NCI-H1092 treated with DMSO at 0.1 percent for 48 hours (cell line): ENCODE measurements at places on chromosomes 4 and X.

DNA sequence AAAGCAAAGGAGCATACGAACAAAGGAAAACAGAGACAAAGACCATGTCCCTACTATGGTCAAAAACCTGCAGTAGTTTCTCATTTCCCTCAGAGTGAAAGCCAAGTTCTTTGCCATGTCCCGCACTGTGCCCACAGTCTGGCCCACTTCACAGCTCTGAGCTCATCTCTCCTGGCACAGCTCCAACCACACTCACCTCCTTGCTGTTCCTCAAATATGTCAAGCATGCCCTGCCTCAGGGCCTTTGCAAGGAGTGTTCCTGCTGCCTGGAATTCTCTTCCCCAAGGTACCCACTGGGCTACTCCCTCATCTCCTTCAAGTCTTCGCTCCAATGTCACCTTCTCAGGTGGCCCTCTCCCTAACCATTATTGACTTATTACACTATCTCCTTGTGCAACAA is 72.1 kb downstream of the COX18 start:
- no peak for DNase-seq

DNA sequence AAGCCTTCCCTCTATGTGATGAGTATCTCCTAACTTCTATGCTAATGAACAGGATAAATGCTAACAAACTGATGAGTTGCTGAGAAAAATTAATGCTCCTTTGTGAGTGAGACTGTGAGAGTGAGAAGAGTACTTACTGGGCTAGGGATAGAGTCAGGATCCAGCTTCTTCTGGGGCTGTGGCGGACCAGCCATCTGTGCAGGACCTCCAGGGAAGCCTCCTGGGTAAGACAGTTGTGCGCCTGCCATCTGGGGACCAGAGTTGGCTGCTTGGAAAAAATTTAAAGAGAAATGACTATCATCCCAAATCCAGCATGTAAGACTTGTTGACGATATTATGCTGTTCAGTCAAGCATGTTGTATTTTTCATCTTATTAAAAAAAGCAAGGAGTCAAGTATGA is 21.0 kb downstream of the SEC24D start:
- DNase-seq = no peak

GRCh38 chrX:9905288-9905687 is 61.9 kb upstream of the CLDN34 start:
- no peak for DNase-seq

DNA sequence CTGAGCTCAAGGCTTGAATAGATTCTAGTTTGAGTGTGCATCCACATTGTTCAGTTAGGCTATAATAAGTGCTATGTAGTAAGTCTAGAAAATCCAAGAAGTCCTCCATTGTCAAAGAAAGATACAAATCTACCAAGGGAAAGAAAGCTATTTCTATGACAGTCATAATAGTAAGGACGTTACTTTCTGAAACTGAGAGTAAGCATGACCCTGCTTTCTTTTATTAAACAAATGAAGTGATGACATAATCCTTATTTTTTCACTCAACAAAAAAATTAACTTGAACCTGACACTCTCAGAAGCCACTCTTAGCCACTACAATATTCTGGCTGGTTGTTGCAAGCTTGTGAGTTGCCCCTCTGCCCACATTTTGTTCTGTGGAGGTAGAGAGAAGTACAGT is 33.8 kb upstream of the AMELX start:
- no peak for DNase-seq

DNA sequence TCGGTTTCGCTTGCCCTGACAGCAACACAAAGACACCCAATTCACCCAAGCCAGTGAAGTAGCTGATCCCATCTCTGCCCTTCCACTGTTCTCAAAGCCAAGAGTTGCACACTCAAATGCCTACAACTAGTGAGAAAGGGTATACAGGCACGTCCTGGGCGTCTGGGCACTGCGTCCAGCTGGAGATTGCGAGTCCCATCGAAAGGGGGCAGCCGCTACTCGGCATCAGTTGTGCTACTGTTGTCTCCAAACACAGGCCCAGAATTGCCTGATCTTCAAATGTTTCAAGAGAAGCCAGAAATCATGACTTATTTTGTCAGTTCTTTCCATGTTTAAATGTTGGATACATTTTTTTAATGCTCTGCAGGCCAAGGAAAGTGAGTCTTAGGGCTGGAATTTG is 487.8 kb downstream of the BCOR start:
- DNase-seq = no peak

GRCh38 chr4:93828995-93829819 is 654 bp downstream of the ATOH1 start:
- DNase-seq = no peak

DNA sequence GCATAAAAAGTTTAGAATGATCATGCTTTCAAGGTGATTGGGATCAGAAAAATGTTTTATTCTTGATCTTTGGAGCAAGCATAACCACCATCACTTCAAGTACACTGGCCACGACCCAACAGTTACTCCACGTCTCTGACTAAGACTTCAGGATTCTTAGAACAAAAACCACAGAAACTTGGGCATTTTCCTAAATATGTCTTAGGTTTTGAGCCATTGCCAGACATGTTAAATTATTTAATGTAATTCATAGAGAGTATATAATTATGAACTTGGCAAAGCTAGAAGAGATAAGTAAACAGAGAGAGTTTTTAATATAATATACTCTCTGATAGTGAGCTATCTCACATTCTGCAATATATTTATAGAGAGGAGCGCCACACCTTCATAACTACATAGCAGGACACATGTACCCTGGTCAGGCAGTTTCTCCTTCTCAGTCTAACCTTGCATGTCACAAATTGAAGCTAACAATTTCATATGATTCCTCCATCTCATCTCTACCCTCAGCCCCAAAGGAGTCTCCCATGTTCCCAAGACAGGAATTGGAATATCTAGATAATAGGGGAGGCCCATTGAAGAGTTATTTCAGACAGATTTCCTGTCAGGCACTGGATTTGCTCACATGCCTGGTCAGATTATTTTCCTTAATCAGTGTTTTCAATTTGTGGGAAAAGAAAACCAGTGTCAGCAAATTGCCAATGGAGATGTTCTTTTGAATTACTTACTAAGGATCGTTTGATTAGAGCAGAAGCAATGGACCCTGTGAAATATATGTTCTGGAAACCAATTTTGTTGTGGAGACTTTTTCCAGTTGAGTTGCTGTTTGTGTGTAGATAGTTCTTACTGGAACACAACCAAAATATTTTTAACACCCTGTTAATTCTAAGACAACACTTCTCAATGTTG is 61.7 kb upstream of the GUCY1A1 start:
- no peak for DNase-seq

- DNase-seq = peak; percentile 44
Observed at GRCh38 chrX:69323786-69324720, 158.8 kb upstream of the PJA1 start.

DNA sequence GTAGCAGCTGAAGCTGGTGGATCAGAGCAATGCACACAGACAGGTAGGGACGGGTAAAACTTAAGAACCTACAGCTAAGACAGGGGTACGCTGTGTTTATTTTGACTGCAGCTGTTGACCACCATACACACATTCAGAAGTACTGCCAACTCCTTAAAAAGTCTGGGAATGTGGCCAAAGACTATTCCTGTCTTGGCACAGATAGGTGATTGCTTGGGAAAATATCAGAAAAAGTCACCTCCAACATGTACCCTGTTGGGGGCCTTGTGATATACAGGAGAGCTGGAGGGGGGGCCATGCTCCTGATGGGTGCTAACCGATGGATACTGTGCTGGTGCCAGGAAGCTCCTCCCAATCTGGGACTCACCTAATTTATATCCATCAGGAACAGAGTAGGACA is 121.2 kb downstream of the VCX2 start:
- peak; percentile 89 for DNase-seq

DNA sequence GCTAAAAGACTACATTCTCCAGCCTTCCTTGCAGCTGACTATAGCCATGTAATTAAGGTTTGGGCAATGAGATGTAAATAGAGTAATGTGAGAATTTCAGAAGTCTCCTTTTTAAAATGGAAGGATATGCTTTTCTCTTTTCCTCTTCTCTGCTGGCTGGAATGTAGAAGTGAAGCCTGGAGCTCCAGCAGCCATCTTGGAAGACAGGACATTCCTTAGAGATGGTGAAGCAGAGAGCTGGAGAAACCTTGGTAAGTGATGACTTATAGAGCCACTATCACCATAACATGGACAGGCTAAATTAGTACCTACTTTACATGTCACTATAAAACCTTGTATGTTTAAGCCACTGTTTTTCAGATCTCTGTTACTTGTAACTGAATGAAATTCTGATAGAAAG is 48.0 kb downstream of the RASL11B start:
- DNase-seq = no peak

DNA sequence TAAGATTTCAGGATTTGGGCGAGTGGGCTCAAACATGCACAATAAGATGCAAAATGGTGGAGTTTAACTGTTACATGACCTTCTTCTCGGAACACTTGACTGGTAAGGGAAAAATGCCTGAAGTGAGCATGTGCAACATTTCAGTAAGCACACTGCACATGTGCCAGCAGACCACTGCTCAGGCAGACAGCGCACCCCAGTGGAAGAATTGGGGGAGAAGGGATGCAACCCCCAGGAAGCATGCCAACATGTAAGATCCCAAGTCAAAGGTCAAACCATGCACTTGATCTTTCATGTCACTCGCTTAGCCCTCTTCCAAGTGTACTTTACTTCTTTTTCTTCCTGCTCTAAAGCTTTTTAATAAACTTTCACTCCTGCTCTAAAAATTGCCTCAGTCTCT is 256.3 kb downstream of the CENPC start:
- DNase-seq = peak; percentile 35

GRCh38 chr4:177547985-177548384 is 105.7 kb upstream of the AGA start:
- DNase-seq = no peak

DNA sequence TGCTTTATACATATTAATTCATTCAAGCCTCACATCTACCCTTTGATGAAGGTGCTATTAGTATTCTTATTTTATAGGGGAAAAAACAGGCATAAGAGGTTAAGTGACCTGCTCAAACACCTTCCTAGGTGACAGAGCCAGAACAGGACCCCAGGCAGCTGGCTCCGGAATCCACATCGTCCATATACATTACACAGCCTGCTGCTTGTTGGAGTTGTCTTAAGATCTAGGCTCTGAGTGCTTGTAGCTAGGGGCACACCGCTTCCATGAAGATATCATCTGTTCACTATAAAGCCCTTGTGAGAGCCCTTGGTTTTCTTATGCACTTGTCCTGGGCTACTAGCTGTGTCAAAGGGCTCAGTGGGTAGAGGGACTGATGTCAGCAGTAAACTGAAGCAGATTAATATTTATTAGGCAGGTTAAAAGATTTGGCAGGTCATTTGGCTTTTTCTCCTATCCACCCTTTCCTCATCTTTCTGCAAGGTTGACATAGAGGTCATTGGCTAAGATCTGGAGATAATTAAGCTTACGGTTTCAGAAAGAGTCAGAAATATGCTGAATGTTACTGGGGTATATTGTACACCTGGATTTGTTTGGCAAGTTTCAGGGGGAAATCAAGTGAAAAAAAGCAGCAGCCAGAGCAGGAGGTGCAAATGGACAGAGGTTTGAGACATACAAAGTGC is 195.4 kb downstream of the SOWAHB start:
- DNase-seq = no peak

DNA sequence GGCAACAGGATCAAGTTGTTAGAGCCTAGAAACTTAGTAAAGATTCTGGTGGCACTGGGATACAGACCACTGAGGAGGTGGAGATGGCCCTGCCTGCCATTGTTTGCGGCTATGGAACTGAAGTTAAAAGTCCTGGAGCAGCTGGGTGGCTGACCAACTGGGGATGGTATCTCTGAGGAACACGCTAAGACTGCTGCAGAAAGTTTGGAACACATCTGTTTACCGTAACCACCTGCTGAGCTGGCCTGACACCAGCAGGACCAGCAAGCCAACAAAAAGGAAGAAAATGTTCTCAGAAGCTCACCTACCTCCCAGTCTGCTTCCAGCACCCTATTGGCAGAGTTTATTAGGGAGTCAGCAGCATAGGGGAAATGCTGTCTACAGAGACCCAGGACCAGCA is 17.4 kb upstream of the PACRGL start:
- DNase-seq = peak; percentile 25

DNA sequence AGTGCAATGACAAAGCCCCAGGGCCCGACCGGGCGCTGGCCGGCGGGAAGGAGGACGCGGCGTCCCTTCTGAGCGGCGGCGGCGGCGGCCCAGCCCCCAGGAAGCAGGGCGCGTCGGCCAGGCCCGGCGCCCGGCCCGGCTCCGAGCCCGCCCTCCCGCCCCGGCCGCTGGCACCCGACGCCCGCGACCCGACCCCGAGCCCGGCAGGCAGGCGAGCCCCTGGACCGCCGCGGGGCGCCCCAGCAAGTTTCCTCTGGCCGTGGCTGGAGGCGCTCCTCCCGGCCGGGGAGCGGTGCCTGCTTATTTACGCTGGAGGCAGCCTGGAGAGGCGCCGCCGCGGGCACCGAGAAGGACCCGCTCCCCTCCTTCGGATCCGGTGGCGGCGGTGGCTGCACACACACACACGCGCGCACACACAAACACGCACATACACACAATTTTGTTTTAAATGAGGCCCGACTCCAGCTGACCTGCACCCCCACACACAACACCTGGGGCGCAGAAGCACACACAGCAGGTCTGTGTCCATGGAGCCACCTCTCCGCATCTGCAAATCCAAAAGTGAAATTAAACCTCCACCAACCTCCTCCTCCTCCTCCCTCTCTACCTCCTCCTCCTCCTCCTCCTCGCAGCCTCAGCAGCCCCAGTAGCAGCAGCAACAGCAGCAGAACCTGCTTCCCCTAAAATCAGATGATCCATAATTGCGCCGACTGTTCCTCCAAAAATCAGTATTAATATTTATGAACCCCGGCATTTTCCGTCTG is 669 bp downstream of the IRF2 start:
- peak; percentile 52 for DNase-seq

- DNase-seq = peak; percentile 25
Observed at GRCh38 chrX:150683536-150684146, 9.6 kb upstream of the MTMR1 start.

- peak; percentile 0 for DNase-seq
Observed at GRCh38 chrX:43448688-43449087, 207.4 kb upstream of the MAOA start.

DNA sequence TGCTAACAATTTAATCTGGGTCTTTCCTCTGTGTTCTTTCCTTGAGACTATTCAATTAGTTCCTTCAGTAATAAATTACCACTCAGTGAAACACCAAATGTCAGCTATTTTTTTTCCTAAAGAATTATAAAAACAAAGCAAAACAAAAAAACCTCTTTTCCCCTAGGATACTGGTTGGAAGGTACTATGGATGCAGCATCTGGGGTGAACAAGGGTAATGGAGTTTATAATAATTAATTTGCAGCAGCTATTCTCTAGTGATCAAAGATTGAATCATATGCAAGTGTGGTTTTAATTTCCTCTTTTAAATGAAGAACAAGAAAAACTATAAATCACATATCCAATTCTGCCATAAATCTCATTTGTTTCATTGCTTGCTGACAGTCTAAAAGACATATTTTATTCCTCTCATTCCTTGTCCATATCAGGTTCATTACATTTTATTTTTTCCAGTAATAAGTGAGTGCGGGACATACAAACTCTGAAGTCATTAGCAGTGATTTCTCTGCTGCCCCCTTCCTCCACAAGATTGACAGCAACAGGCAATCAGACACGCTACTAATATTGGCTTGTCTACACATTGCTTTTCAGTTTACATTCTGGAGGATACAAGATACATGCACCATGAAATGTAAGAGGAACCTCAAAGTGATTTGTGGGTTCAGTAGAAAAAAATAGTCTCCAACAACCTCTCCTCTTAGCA is 1093.4 kb upstream of the SLIT2 start:
- no peak for DNase-seq

- DNase-seq = no peak
Observed at GRCh38 chr4:126182336-126182735, 867.6 kb downstream of the FAT4 start.

GRCh38 chr4:176906709-176907108 is 114.0 kb upstream of the VEGFC start:
- no peak for DNase-seq
